ENCODE measurements at places on chromosomes 12 and 14. TPM values are rescaled to one million over a fixed set of nuclear protein-coding genes. Genes with fewer than 3 reads are reported as not detected.

Gene C1S
- total RNA-seq, result 44.8 TPM

Gene TSPAN19
- not detected for total RNA-seq

Gene NOC4L
- total RNA-seq, result 56.6 TPM

Gene IFNG
- not detected for total RNA-seq

Gene ADGRD1
- total RNA-seq, result 0.45 TPM

Gene PLEKHD1
- not detected for total RNA-seq

Gene RHOJ
- not detected for total RNA-seq

Gene KRT77
- not detected for total RNA-seq

Data from A549 treated with GW870086 at 1 μM for 4 hours (cell line).